ENCODE measurements at places on chromosomes 11 and 22.

- no peak for DNase-seq
These were observed 24.0 kb upstream of the SMTN start for GRCh38 chr22:31056986-31057599.

DNA sequence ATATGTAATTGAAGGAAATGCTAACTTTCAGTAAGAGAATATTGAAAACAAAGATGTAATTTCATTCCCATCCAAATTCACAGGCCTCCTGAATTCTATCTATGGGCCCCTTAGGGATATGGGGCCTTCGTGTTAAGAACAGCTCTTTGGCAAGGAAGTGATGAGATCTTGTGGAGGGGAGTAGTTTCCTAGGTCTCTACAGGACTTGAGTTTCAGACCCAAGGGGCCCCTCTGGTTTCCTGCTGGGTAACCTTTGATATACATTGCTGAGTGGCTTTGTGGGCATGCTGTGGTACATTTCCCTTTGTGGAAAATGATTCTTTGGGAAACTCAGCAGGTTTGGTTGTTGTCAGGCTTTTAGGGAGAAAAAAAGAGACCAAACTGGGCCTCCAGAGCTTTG is 6.2 kb downstream of the STIM1 start:
- DNase-seq, result no peak

GRCh38 chr11:68090706-68091105 is 30.5 kb downstream of the CHKA start:
- no peak for DNase-seq

DNA sequence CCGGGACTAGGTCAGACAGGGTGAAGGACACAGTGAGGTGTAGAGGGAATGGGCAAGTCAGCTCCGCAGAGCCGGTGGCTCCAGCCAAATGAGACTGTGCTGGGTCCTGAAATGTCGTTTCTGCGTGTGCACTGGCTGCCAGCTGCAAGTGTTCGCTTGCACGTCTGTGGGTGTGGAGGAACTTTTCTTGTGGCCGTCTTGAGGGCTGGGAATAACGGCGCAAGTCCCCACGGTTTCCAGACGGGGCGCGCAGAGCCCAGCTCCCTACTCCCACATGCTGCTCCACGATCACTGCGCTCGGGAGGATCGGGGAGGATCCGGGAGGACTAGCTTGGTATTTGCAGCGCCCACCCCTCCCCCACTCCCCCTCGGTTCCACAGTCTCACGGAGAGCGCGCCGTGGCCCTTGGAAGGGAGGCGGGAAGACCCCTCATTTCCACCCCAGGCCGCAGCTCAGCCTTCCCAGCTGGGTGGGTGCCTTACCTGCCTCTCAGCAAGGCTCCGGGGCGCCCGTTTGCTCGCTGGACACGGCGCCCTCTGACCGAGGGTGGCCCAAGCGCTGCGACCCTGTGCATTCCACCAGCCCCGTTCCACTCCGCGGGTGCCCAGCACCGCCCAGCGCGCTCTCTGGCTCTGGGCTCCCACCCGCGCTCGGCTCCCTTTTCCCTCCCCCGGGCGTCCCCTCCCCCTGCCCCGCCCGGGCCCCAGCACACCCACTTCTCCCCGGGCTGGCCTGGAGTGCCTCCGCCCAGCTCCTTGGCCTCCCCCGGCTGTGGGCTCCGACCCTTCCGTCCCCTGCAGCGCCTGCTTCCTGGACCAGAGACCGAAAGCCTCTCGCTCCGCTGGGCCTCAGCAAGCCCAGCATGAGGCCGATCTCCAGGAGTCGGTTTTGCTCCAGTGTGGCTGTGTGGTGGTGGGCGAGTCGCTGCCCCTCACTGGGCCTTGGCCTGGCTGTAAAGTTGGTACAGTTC is at the start of gene KCNE3:
Gene KCNE3 (minus strand): TSS at position 634 of the 970 bp plus-strand sequence. CDS start 9,986 bp downstream, outside the sequence.
- DNase-seq, result no peak

DNA sequence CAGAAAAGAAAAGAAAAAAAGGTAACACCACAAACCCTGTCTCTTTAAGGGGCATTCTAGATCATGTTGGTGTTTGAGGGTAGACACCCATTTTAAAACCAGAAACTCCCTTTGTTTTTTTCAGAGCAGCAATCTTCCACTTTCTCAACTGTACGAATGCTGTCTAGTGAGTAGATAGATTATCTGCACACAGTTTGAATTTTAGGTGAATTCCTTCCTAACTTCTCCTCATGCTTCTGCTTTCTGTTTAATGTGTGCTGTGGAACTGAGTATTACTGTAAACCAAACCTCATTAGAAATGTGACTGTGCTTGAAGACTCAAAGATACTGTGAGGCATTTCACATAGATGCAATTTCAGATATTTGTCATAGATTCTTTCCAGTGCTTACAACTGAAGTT is 102.4 kb downstream of the PRMT3 start:
- no peak for DNase-seq

DNA sequence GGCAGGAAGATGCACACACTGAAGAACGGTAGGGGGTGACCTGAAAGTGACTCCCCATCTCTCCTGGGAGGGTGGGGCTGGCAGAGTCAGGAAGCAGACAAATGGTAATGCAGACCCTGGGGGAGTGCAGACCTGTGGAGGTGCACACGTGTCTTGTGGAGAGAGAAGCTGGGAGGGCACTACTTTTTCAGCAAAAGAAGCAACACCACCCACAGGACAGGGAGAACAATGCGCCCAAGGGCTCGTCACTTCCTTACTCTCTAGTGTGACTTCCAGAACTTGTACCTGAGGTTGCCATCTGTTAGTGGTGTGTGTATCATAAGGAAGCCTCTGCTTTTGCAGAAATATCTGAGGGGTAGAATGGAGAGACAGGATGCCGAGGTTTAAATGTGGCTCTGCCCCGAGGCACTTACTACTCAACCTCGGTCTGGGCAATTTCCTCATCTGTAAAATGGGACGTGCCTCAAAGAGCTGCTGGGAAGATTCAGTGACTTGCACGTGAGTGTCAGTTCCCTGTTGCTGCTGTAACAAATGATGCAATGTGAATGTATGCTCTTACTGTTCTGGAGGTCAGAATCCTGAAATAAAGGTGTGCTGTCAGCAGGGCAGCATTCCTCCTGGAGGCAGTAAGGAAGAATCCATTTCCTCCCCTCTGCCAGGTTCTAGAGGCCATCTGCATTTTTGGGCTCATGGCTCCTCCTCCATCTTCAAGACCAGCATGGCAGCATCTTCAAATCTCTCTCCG is 323.4 kb downstream of the SHANK2 start:
- DNase-seq, result no peak

DNA sequence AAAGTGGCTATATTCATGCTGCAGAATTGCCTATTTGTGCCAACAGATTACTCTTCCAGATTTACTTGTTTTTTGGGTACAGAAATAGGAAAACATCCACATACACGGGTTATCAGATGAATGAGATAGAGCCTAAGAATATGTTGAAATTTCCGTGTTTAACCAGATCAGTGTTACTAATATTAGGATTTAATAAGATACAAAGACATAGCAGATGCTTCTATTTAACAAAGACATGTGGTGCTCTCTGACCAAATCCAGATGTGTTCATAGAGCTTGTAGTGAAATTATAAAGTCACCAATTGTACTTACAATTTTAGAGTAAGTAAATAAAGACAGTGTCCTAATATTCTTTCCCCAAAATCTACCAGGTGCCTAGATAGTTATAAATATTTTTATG is 208.0 kb downstream of the CASP12 start:
- no peak for DNase-seq

GRCh38 chr11:44452827-44453572 is 112.5 kb upstream of the CD82 start:
- DNase-seq, result no peak

DNA sequence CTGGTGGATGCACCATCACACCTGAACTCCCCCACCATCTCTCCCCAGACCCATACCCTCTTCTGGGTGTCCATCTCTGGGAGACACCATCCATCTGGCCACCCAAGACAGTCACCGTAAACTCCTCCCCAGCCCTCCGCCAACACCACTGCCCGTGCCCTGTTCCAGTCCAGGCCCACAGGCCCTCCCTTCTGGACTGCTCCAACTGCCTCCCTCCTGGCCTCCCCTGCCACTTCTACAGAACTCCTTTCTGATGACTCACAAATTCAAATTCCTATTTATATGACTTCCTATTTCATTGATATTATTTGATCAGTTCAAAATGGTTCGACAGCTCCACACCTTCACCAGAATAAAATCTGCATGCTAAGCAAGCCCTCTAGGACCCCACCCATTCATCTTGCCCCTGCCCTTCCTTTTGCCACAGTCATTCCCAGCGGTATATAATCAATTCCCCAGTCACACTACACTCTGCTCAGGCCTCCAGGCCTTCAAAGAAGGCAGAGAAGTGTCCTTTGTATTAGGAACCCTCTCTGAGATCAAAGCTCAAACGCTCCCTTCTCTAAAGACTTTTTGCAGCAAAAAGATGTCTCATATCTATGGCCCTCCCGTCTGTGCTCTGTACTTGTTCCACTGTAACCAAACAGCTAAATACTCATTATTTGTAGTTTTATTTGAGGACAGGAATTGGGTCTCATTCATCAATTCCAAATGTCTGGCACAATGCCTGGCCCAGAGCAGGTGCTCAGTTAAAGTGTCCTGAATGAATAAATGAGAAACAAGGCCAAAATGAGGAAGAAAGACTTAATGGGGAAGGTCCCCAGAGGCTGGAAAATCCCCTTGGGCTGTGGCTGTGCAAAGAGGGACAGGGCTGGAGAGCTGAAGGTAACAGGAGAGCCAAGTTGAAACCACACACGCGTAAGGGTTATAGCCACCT is 29.0 kb downstream of the MYH9 start:
- no peak for DNase-seq

GRCh38 chr22:44319685-44320084 is 6.9 kb upstream of the SHISAL1 start:
- no peak for DNase-seq

DNA sequence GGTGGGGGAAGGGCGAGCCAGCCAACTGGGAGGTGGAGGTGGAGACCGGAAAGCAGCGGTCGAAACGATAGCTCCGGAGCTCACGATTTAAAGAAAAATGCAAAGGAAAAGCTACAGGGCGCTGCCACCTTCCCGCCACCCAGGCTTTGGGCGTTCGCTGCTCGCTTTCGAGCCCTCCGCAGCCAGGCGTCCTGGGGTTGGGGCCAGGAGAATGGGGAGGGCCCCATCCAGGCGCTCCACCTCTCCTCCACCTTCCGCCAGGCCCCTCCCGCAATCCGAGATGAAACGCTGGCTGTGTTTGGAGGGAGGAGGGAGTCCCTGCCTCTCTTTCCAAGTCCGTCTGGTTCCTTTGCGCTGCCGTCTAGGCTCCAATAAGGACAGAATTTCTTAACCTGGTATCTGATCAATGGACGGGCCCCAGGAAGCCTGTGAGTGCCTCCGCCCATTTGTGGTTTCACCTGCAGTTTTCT is 483 bp upstream of the ABTB2 start:
- no peak for DNase-seq

- no peak for DNase-seq
These were observed 23.3 kb upstream of the OR9Q2 start for GRCh38 chr11:58165504-58166106.

GRCh38 chr11:33690290-33691065 is 10.1 kb downstream of the C11orf91 start:
- no peak for DNase-seq

DNA sequence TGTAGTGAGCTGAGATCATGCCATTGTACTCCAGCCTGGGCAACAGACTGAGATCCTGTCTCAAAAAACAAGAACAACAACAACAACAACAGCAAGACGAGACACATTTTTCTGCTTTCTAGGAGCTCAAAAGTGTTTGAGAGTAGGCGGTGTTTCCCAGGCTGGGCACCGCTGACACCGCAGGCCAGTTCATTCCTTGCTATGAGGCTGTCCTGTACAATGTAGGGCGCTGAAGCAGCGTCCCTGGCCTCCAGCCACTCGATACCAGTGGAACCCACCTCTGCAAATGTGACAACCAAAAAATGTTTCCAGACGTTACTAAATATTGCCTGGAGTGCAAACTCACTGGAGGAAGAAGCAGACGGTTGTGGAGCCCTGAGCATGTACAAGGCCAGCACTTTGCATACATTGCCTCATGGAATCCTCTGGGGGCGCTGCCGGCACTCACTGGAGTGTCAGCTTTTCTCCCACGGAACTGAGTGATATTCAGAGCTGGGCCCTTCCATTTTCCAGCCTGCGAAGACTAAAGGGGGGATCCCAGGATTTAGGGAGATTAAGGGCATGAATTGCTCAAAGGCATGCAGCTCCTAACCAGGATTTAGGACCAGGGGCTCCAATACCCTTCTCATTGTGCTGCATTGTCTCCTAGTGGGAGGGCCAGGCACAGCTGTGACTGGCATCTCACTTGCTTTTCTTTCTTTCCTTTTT is 5.8 kb upstream of the MIEF1 start:
- peak; percentile 49 for DNase-seq

GRCh38 chr11:15873501-15873900 is 482.8 kb downstream of the SOX6 start:
- DNase-seq, result no peak

DNA sequence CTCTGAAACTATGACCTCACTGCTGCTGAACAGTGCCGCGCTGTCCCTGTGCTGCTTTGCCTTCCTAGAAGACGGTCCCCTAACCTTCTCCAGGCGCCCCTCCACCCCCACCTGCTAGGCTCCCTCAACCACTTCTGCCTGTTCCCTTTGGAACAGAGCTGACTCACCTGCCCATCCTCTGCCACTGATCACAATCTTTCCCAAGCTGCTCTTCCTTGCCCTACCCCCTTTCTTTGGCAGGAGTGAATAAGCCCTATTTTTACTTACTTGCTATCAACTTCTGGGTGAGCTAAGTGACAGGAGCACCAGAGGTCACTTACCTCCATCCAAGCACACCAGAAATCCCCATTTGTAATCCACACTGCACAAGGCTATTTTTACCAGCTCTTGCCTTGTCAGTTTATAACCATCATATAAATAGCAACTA is 116.0 kb upstream of the BID start:
- DNase-seq, result no peak

DNA sequence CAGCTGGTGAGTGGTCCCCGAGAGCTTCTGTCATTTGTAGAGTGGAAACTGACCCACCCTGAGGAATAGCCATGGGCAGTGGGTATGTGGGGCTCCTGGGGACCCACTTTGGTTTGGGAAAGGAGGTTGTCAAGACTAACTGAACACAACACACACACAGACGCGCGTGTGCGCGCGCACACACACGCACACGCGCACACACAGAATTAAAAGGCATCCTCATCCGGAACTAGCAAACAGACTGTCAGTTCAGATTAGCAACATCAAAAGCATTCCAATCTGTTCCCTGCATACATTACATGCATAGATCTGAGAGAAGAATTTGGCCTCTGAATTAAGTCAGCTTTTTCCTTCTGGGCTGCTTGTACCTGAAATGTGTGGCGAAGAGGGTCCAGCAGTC is 284.7 kb downstream of the ST3GAL4 start:
- no peak for DNase-seq

- DNase-seq, result no peak
These were observed 907 bp downstream of the SLC15A3 start for GRCh38 chr11:60950933-60951605.

GRCh38 chr11:111352935-111353710 is 26.0 kb downstream of the POU2AF1 start:
- DNase-seq, result no peak

- DNase-seq, result no peak
These were observed 2.9 kb downstream of the YPEL4 start for GRCh38 chr11:57646799-57647303.
